ENCODE measurements at places on chromosomes 6 and 20.

GRCh38 chr6:129678463-129678862 is 31.5 kb downstream of the ARHGAP18 start:
- no peak for DNase-seq

DNA sequence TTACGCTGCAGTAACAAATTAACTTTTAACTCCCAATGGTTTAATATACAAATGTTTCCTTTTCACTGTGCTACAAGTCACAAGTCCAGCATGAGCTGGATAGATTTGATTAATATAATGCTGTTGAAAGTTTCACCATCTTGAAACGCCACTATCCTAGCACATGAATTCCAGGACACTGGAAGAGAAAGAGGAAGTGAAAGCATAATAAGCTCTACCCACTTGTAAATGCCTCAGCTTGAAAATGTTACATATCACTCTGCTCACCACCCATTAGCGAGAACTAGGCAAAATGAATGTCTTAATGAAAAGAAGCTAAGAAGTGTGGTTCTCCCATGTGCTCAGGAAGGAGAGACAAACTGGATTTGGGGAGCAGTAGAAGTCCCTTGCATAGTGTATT is 46.9 kb downstream of the PCSK2 start:
- DNase-seq = no peak

DNA sequence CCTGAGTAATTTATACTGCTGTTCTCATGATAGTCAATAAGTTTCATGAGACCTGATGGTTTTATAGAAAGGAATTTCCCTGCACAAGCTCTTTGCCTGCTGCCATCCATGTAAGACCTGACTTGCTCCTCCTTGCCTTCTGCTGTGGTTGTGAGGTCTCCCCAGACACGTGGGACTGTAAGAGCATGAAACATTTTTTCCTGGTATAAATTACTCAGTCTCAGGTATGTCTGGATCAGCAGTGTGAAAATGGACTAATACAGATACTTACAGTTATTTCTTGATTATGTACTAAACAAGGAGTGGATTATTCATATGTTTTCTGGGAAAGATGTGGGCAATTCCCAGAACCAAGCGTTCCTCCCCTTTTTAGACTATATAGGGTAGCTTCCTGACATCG is 1.9 kb upstream of the TRIM38 start:
- DNase-seq = peak; percentile 45

DNA sequence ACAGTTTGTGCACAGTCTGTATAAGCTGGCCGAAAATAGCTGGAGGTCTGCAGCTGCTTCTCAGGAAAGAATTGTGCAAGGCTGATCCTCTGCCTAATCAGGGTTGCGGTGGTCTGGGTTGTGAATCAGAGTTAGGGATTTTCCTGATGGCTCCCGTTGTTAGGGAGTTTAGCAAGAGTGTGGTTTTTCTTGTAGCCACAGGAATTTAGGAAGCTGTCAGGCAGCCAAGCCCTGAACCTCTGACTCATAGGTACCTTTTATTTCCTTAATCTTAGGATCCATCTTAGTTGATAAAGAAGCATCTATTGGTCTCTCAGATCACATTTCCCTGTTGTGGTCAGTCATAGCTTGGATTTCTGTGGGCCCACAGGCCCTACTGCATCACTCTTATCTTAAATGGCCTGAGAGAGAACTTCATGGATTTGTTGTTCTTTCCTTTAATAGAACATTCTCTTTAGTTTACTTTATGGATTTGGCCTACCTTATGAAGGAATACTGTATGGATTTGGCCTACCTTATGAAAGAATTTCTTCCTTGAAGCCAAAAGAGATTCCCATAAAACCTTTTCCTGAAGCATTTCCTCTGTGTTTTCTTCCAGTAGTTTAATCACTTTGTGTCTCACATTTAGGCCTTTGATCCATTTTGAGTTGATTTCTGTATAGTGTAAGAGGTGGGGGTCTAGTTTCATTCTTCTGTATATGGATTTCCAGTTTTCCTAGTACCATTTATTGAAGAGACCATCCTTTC is 10.3 kb downstream of the KIF25 start:
- DNase-seq = peak; percentile 42

- DNase-seq = no peak
Observed at GRCh38 chr6:115613488-115613887, 447.2 kb downstream of the FRK start.

DNA sequence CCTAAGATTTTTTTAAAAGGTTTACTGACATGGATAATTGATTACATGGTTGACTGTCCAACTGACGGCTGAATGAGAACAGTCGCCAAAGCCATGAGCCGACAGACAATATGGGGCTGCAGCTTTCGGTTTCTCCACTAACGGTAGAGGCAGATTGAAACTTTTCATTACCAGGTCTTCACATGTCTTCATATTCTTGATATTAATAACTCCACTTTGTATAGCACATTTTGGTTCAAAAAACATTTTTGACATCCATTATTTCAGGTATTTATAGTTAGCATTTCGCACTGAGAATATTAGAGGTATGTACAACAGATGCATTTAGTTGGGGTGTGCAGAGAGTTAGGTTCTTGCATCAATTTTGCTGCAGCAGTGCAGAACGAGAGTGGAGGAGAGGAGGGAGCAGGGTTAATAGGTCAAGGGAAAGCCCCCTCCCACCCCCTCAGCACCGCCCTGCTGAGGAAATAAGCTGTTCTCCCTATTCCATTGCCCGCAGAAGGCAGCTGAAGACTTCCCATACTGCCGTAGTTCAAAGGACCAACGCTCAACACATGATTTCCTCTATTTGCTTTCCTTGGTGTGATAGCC is 73.6 kb upstream of the ADTRP start:
- no peak for DNase-seq

DNA sequence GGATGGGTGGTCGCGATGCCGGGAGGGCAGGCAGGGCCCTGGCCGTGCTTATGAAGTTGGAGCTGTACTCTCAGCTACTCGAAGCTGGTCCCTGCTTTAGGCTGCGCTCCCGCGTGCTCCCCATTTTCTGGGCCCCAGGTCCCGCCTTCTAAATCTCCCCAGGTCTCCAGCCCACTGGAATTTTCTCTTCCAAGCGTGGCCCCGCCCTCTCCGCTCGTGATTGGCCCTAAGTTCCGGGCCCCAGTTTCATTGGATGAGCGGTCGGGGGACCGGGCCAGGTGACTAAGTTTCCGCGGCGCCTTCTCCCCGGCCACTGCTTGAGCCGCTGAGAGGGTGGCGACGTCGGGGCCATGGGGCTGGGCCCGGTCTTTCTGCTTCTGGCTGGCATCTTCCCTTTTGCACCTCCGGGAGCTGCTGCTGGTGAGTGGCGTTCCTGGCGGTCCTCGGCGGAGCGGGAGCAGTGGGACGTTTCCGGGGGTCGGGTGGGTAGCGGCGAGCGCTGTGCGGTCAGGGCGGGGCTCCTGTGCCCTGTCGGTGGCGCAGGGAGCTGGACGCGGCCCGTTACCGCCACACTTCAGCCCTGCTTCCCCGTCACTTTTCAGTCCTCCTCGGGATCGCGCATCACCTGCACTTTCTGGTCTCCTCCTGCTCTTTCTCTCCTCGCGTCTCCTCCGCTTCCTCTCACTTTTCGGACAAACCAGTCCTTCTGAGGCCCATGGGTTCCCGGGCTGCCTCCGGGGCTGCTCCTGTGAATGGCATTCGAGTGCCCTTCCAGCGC is at the start of gene MICA:
Gene MICA (plus strand): TSS at position 313 of the 778 bp plus-strand sequence. CDS start 38 bp downstream, at position 351.
- DNase-seq = peak; percentile 96

DNA sequence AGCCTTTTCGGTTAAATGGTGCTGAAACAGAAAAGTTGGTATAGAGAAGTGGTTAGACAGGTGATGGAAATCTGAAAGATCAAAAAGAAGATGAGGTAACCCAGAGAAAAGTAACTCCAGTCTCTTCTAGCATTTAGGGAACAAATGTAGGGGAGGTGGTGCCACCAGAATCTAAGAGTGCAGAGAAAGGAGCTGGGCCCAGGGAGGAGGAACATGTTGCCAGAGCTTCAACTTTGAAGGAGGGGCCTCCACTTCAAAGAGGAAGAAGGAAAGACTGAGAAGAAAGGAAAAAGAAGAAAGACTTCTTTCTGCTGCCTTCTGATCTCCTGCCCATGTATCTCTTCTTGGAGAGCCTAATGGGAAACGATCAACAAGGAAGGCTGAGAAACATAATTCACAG is 23.5 kb upstream of the ATRN start:
- DNase-seq = no peak

- DNase-seq = no peak
Observed at GRCh38 chr20:44404204-44405181, 49.0 kb downstream of the HNF4A start.

GRCh38 chr6:26159357-26160273 is 72.4 kb downstream of the HFE start:
- no peak for DNase-seq

- DNase-seq = no peak
Observed at GRCh38 chr20:1844325-1845162, 50.7 kb upstream of the SIRPA start.

GRCh38 chr6:66538551-66539135 is 831.6 kb upstream of the EYS start:
- no peak for DNase-seq

DNA sequence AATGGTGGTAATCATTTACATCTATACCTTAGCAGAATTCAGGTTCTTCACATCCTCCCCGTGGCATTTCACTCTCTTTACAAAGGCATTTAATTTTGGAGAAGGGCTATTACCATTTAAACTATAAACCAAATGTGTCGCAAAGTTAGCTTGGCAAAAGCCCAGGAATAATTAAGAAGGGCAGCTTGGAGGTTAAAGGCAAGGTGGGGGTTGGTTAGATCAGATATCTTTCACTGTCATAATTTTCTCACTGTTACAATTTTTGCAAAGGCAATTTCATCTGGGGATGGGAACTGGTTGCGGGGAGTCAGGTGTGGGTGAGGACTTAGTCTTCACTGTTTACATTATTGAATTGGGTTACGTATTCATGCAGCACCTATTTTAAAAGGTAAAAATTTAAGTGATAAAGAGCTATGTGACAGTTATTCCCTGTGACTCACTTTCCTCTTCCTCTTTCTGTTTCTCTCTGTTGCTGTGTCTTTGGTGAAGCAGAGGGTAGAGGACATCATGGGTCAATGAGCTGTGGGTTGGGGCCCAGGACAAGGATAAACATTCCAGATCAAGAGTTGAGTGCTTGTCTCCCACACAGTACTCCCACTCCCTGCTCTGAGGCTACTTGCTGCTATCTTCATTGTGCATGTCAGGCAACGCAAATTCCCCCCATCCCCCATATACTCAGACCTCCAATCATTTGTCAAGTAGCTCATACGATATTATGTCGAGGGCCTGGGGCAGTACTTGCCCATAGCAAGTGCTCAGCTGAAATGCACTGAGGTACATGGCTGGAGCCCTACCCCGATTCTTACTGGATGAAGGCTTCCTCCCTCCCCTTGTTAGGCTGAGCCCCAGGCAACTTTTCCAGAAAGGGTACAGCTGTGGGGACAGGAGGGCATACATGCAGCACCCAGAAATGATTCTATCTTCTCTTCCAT is 223.1 kb upstream of the MYLIP start:
- no peak for DNase-seq

DNA sequence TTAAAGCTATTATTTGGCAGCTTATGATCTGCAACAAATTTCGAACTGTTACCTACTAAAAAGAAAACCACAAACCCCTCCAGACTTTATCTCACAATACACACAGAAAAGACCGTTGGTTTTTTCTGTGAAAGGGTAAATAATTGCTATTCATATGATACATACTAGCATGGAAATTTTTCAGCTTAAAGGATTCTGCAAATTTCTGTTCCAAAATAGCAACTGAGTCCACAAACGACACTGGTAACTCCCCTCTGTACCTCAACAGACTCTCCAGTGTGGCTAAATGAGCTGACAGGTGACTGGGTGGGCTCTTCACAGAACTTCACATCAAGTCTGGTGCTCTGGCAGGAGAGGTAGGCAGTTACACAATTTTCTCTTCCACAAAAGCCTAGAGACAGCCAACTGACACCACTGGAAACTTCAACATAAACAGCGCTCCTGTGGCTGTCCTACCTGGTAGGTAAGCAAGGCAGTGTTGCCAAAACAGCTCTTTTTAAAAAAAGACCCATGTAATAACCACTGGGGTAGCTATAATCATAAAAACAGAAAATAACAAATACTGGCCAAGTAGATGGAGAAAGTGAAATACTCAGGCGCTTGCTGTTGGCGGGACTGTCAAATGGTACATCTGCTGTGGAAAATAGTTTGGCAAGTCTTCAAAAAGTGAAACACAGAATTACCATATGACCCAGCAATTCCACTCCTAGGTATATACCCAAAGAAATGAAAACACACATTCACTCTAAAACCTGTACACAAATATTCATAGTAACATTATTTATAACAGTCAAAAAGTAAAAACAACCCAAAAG is 37.8 kb downstream of the ELOVL5 start:
- DNase-seq = no peak

DNA sequence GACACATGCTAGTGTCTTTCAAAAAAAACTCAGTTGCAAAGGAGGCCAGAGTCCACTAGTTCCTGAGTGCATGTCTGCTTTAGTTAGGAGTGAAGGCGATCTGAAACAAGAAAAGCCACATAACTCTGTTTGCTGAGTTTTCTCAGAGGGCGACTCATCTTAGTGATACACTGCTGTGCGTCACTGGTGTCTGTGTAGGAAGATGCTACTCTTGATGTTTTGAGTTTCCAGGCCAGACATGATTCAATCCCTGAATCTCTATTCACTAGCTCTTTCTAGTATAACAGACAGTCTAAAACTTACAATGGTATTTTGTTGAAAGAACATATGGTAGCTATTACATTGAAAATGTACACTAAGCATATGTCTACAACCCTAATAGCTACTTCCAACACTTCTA is 60.9 kb downstream of the GFRAL start:
- DNase-seq = no peak

GRCh38 chr6:14966906-14967711 is 278.8 kb upstream of the JARID2 start:
- DNase-seq = no peak

DNA sequence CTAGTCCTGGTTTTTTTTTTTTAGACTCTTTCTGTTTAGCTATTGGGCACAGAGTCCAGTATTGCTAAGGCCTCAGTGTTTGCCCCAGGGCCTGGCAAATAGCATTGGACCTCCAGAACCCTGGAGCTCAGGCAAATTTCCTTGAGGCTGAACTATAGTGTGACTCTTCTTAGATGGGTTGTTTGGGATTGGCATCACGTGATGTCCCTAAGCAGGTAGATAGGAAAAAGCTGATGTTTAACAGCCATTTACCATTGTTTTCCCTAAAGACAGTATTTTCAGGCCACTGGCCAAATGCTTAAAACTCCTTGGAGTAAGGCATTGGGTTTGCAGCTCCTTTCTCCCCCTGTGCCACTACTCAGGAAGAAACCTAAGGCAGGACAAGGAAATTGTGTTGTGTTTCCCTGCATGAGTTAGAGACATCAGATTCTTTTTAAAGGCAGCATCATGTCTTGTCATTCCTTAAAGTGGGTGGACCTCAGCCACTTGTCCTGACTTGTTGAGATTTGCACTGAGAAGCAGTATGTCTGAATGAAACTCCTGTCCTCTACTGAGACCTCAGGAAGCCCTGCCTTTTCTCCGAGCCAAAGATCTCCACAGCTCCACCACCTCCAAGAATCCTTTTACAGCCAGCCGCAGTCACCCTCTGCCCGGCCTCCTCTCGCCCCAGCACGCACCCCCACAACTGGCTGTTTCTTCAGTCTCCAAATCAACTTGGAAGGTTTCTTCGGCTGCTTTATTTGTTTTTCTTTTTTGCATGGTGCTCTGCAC is 46.2 kb upstream of the RNF144B start:
- no peak for DNase-seq

GRCh38 chr6:144922120-144922722 is 637.1 kb downstream of the UTRN start:
- DNase-seq = no peak

- DNase-seq = no peak
Observed at GRCh38 chr20:47351643-47352331, 4.7 kb downstream of the ZMYND8 start.
